ENCODE measurements at places on chromosomes 2 and 18. TPM values are rescaled to one million over a fixed set of nuclear protein-coding genes. Genes with fewer than 3 reads are reported as not detected.

DNA sequence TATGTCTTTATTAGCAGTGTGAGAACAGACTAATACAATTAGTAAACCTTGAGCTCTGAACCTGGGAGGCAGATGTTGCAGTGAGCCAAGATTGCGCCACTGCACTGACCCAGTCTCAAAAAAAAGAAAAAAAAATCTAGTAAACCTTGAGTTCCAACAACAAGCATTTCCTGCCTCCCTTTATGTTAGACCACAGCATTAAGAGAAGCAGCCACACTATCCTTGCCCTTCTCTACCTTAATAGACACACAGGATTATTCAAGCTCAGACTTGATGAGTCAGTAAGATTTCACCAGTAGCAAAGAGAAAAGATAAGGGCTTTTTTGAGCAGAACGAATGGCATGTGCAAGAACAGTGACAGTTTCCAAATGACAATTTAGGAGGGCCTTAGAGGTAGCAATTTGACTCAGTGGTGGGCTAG, 18.0 kb upstream of the GLS start:
- DNase-seq: no peak

DNA sequence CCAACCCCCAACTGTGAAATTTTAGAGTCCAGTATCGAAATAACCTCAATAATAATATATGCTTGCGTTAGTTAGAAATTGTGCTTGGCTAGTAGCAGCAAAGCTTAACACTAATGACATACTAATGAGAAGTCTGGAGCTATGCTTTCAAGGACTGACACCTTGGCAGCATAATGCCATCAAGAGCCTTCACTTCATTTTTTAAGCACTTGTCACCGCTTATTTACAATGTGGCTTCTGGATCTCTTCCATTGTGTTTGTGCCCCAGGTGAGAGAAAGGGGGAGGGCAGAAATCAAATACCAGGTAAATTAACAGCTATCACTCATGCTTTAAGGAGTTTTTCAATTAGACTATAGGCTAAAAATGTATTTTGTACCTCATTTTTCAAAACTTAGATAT, 101.5 kb downstream of the CDH7 start:
- DNase-seq: no peak

DNA sequence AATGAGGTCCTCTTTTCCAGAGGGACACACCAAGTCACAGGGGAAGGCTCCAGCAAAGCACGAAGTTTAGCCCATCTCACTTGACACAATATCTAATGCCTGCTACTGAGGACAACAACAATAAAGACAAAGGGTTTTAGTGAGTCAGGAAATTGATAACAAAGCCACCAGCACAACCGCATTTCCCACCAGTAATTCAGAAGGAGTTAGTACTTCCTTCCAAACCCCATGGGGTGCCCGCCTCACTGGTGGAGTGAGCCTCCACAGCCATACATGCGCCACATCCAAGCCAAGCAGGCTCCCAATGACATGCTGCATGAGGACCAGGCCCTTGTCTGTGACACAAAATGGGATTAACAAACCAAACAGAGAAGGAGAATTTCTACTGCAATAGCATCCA, 40.1 kb downstream of the MRPL35 start:
- no peak for DNase-seq

- DNase-seq: no peak
Measured at GRCh38 chr18:70622622-70623419, 334.0 kb downstream of the SOCS6 start.

DNA sequence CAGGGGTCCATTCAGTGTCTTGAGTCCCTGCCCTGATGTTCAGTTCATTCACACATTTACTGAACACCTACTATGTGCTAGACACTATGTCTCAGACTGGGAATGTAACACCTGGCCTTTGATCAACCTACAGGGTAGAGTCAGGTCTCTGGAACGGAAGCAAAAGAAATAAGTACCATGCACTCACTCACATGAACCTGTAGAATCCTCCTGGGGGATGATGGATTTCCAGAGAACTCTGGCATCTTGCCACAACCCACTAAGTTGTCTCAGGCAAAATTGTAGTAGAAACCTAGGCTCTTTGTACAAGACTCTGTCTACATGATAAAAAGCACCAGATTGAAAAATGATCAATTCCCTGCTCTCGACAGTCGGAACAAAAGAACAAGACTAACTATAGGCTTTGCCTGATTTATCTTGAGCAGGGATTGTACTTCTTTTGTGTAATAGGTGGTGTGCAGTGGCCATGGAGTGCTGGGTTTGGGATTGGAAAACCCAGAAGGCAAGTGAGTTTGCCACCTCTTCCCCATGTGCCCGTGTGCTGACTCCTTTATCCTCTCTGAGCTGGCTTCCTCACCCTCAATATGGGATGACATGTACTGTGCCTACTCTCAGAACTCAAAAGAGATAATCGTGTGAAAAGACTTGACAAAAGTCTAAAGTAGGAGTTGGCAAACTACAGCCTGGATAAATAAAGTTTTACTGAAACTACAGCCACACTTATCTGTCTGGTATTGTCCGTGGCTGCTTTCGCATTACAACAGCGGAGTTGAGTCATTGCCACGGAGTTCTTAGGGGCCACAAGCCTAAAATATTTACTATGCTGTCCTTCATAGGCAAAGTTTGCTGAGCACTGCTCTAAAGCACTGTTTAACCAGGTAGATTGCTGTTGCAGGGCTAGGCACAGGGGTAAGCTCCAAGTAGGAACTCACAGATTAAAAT, 4.4 kb downstream of the CAPN14 start:
- no peak for DNase-seq

DNA sequence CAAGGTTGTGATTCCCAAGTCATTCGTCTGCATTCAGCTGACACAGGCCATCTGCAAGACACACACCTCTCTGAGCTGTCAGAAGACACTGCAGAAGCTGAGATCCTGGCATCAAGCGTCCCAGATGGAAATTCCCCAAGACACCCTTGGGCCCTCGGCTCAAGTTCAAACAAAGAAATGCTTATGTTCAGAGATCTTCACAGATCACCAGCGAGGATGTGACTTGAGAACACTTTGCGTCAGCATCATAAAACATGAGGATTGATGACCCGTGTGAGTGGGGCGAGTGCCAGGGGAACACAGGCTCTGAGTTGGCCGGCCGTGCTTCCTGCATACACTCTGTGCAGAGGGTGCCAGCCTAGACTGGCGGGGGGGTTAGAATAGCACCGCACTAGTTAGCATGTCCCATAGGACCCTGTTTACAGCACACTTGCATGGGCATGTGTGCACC, 36.8 kb downstream of the KCNIP3 start:
- DNase-seq: no peak

DNA sequence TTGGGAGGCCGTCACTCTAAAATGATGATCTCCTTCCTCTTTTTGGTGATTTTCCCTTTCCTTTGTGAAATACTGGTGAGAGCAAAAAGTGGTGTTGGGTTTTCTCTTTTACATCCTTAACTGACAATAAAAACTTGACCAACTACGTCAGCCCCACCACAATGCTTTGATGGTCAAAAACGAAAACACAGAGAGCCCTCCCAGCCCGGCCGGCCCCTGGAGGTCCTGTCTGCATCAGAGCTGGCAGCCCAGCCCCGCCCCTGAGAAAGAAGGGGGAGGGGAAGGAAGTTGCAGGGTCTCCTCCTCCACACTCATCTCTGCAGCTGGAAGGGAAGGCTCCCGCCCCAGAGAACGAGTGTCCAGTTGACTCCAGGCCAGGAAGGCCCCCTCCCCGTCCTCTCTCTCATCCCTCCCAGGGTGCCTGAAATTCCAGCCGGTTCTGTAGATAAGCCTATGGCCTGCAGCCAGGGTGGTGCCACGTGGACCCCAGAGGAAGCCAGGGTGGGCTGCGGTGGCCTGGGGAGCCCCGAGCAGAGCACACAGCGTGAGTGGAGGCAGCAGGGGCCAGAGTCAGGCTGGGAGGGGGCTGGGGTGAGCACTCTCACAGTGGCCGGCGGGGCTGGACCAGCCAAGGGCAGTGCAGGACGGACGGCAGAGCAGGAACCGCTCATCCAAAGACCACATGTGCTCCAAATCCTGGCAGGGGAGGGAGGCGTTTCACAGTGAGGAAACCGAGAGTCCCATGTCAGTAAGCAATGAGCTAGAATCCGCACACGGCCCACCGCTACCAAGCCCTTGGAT, 19.8 kb downstream of the BIN1 start:
- DNase-seq: no peak

GRCh38 chr2:47310801-47311560, 92.0 kb upstream of the MSH2 start:
- DNase-seq: no peak

DNA sequence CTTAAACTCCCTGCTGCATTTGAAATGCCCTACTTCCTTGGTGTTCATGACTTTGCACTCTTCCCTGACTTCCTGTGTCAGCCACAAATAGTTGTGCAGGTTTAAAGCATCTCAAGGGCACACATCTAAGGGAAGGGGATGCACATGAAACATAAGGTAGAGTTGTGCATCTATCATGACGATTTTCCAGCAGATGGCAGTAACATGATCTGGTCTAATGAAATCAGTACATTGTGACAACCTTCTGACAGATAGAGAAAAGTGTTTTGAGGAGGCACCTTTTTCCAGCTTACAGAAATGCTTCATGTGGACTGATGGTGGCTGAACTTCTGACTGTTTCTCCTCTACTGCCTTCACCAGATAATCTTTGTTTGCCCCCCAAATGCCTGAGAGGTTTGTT, 238.9 kb downstream of the XIRP2 start:
- no peak for DNase-seq

DNA sequence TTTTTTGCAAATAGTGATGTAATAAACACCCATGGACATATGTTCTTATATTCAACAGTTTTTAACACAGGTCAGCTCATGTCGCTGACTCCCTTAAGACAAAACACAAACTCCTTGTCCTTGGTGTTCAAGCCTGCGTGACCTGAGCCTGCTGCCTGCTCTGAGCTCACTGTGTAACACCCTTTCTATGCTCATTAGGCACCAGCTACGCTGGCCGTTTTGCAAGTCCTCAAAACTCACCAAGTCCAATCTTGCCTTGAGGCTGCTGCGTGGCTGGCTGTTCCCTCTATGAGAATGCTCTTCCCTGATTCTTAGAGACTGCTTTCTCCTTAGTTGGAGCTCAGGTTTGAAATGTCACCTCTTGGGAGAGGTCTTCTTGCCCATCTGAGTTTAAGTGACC, 100.5 kb upstream of the GLI2 start:
- no peak for DNase-seq

- no peak for DNase-seq
Measured at GRCh38 chr2:8197101-8197500, 484.8 kb upstream of the ID2 start.

The THSD7B gene
- total RNA-seq: 0.29 TPM

The PER2 gene
- 11.2 TPM for total RNA-seq

The SP9 gene
- not detected for total RNA-seq

DNA sequence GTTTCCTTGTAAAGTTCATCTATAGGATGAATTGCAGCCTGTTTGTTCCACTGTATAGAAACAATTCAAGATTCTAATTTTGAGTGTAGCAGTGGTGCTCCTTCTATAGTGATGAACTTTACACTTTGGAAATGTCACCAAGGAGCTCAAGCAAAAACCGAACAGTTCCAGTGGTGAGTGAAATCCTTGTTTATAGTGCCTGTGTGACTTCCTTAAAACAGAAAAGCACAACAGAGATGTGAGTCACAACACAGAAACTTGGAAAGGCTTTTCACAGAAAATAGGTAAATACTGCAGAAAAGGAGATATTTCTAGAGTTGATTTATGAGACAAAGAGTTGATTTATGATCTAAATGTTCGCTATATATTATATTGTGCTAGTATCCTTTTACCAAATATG, 482.0 kb downstream of the PTPRM start:
- DNase-seq: no peak

GRCh38 chr2:121303531-121304263, 18.7 kb upstream of the TFCP2L1 start:
- DNase-seq: no peak

The NPPC gene
- total RNA-seq: not detected

DNA sequence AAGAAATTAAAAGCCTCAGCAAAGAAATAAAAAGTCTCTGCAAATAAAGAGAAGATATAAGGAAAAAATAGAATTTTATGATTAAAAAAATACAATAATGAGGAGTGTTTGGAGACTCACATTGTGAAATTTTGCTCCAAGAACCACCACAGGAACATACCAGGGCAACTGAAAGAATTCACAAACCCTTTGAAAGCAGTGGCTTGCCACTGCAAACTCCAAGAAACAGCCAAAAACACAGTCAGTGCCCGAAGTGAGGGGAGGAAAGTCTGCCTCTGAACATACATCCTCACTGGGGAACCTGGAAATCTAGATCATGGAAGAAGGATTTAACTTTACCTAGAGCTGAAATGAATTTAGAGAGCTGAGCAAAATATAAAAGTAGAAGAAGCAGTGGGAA, 33.1 kb downstream of the EVA1A start:
- DNase-seq: no peak

The ERCC3 gene
- total RNA-seq: 34.5 TPM

The KIAA2012 gene
- total RNA-seq: 0.45 TPM

- no peak for DNase-seq
Measured at GRCh38 chr2:180980943-180981911, 822 bp downstream of the UBE2E3 start.

GRCh38 chr2:129080715-129081476, 762.2 kb upstream of the HS6ST1 start:
- no peak for DNase-seq

The DNAH6 gene
- 0.11 TPM for total RNA-seq

The MAT2A gene
- total RNA-seq: 76.3 TPM

The POTEJ gene
- total RNA-seq: not detected

- DNase-seq: no peak
Measured at GRCh38 chr18:22977847-22978701, 44.9 kb downstream of the RBBP8 start.

- no peak for DNase-seq
Measured at GRCh38 chr2:240599141-240599583, 12.6 kb downstream of the CAPN10 start.

The SERPINB10 gene
- not detected for total RNA-seq

DNA sequence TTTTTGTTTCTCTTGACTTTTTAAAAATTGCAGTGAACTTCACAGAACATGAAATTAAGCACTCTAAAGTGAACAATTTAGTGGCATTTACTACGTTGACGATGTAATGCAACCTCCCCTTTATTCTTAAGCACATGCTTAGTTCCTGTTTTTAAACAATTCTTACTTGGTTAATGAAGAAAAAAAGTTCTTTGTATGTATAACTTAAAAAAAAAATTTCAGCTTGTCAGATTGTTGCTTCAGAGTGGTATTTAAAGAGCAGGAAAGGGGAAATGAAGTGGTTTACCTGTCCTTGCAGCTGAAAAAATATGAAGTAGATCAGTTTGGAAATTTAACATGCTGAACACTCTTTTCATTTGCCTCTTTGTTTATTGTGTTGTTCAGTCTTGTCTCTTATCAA, 95.7 kb upstream of the RASGRP3 start:
- DNase-seq: no peak

The OLA1 gene
- total RNA-seq: 61.1 TPM

- no peak for DNase-seq
Measured at GRCh38 chr2:46717344-46718121, 198.1 kb downstream of the MCFD2 start.

All from esophagus muscularis mucosa (tissue), 4 donors.